ENCODE measurements at places on chromosomes 7 and 10.

DNA sequence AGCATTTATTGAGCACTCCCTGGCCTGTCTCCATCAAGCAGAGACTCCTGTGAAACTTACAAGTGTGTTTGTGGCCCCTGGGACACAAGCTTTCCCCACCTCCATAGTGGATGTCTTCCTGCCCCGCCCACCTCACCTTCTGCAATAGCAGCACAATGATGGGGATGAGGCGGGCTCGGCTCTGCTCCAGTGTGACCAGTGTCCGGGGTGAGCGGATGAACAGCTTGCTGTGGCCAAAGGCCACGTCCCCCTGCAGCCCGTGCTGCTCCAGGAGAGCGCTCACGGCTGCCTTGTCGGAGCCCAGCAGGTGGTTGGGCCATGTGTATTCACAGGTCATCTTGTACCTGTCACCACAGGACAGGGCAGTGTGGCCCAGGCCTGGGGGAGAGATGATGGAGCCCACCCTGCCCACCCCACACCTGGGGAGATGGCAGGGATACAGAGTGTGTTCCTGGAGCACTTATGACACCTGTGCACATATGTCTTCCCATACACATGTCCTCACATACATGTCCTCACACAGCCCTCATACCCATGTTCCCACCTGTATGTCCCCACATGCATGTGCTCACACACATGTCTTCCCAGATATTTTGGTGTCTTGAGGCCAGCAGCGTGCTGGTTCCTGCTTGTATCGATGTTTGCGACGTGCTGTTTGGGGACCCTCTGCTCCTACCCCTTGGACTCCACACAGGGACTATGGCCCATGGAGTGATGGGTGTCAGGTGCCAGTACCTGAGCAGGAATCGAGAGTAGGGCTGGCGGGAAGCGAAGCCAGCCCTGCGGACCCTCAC, 12.7 kb downstream of the MYO1G start:
- DNase-seq, result no peak

- DNase-seq, result no peak
Observed at GRCh38 chr7:138345567-138345966, 114.5 kb upstream of the TRIM24 start.

GRCh38 chr10:124262971-124263370, 155.8 kb downstream of the OAT start:
- DNase-seq, result no peak

- DNase-seq, result no peak
Observed at GRCh38 chr7:151570366-151570915, 50.7 kb upstream of the RHEB start.

GRCh38 chr7:27767374-27767773, 27.4 kb downstream of the TAX1BP1 start:
- DNase-seq, result no peak

GRCh38 chr7:133857376-133858119, 269.6 kb upstream of the LRGUK start:
- no peak for DNase-seq

DNA sequence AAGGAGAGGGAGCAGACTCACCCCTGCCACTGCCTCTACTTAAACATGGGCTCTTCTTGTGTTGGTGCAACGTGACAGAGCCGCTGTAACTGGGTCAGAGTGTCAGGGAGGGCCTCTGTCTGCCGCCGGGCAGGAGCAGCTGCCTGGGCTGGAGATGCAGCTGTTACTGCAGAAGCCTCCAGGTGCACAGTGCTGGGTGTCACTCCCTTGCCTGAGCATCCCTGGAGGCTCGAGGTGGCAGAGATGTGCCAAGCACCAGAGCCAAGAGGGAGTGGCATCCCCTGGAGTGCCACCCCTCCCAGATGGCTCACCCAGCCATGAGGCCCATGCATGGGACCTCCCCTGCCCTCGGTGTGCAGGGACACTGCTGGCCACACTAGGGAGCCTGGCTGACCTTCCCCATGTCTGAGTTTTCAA, 145.7 kb downstream of the PRPF18 start:
- no peak for DNase-seq

- DNase-seq, result no peak
Observed at GRCh38 chr7:7789551-7789988, 71.2 kb upstream of the RPA3 start.

DNA sequence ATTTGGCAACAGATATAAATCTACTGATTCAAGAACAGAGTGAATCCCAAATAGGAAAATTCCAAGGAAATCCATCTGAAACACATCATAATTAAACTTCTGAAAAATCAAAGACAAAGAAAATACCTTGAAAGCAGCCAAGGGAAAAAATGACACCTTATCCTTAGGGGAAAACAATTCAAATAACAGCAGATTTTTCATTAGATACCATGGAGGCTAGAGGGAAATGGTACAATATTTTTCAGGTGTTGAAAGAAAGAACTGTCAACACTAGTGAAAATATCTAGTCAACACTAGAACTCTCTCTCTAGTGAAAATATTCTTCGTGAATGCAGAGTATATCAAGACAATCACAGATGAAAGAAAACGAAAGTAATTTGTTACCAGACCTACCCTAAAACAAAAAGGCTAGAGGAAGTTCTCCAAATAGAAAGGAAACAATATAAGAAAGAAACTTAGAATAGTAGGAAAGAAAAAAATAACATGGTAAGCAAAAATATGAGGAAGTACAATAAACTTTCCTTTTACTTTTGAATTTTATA, 5.7 kb upstream of the FAM241B start:
- DNase-seq, result no peak

DNA sequence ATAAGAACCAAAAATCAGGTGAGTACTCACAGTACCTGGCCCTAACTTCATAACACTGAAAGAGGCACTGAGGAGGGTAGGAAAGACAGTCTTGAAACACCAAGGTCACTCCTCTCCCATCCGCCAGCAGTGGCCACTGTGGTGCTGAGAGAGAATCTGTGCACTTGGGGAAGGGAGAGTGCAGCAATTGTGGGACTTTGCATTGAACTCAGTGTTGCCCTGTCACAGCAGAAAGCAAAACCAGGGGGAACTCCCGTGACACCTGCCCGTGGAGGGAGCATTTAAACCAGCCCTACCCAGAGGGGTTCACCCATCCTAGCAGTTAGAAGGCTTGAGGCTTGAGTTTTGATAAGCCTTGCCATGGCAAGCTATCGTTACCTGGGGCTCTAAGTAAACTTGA, 35.2 kb upstream of the MAP3K8 start:
- no peak for DNase-seq

- DNase-seq, result no peak
Observed at GRCh38 chr7:41809116-41809515, 106.2 kb upstream of the INHBA start.

GRCh38 chr10:59891936-59892335, 14.4 kb downstream of the CCDC6 start:
- DNase-seq, result no peak

DNA sequence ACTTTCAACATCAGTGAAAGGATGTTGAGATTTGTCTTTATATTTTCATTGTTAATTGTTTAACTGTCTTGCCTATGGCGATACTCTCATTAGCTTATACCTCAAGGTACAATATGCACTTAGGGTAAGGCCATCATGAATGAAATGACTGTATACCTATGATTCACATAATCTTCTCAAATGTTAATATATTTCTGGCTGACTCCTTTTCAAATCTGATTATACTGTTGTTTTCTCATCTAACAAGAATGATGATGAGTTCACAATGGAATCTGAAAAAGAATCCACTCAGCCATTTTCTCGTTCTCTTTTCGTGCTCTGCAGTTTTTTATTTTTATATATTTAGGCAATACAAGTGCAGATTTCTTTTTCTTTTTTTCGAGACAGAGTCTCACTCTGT, 159.1 kb downstream of the ARHGAP12 start:
- DNase-seq, result no peak

DNA sequence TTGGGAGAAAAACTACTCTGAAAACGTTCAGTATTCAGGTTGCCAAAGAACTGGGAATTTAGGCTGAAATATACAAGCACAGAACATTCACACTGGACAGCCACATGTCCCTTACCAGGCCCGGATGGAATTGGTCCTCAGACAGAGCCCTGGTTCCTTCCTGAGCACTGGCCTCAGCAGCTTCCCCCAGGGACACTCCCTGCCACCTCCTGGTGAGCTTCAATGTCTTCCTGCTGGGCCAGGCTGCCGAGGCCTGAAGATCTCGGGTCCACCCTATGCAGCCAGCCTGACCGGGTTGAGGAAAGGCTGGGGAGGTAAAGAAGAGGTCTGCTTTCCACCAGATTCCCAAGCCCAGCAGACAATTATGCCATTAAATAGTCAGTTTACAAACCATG, 24.8 kb downstream of the LEP start:
- DNase-seq, result no peak

DNA sequence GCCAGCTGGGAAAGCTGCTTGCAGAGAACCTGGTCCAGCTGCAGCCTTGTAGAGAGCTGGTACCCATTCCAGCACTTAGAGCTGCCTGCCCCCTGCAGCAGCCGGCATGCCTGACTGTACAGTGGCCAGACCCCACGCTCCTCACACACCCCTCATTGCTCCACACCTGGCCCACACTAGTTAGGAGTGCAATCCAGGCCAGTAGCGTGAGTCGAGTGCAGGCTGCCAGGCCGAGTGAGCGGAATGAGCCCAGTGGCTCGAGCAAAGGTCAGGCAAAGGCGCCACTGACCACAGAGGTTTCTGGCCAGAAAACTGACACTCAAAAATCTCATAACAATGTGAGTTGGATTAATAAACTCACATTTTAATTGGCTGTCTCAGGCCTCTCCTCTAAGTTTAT, 921.7 kb upstream of the KCND2 start:
- DNase-seq, result no peak

DNA sequence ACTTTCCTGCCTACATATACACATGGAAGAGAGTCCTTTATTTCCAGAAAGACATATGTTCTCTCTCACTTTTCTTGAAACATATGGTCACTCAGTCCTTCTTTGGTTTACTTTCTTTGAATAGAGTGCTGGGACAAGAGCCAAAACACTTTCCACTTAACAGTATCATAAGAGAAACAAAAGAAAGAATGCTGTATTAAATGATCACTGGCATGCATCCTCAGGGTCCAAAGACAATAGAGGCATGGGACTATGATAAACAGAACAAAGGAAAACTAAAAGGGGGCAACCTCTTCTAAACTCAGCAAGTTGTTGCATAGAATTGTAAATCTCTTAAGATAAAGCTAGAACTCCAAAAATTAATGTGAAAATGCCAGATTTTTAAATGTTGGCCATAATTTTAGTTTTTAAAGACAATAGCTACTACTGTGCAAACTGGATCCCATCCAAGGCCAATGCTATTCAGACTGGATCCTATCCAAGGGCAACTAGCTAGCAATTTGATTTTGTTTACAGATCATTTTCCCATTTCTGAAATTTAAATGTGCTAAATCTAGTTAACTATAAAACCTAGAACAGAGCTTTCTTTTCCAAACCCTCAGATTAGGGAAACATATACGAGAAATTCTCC, 687.5 kb downstream of the SORCS3 start:
- no peak for DNase-seq

- DNase-seq, result no peak
Observed at GRCh38 chr7:157617401-157617800, 280.6 kb downstream of the DNAJB6 start.

DNA sequence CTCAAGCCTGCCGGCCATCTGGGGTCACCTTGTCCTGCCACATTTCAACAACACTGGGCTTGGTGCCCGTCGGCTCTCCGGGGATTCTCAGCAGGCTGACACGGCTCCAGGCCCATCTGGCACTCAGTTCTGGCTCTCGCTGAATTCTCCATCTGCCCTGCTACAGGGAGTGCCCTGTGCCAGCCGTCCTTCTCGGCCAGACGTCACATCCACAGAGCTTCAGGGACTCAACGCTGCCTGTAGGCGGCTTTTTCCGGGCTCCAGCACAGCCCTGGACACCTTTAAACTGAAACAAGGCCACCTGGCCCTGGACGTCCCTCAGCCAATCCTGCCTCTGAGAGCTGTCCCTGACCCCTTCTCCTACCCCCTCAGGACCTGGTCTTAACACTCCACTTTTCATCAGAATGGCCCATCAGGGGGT, 43.0 kb downstream of the TMEM130 start:
- no peak for DNase-seq

GRCh38 chr10:13559124-13559700, 27.6 kb upstream of the PRPF18 start:
- no peak for DNase-seq

- no peak for DNase-seq
Observed at GRCh38 chr10:31602541-31603234, 283.7 kb downstream of the ZEB1 start.

DNA sequence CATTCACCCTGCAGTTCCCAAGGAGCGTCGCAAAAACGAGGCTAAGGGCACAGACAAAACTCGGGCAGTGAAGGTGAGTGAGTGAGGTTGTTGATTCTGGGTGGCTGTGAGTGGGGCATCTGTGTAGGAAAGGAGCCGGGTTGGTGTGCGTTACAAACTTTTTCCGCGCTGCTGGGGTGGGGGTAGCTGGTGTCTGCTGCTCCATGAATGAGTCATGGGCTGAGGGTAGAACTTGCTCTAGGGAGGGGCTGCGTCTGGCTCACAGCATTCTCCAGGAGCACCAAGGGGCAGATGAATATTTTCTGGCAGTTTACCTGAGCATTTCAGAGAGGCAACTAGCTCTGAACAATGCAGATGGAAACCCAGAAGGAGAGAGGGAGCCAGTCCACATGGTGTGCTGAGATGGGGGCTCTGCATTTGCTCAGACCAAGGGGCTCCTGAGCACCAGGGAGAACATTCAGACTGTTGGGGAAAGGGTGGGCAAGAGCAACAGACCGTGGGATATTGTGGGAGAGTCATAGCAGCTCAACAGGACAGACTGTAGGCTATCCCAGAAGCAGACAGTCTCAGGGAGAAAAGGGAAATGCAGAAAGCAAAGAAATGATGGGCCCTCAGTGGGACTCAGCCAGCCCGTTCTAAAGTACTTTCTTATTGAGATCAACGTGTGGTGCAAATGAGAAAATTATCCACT, 18.8 kb downstream of the NOBOX start:
- DNase-seq, result no peak

DNA sequence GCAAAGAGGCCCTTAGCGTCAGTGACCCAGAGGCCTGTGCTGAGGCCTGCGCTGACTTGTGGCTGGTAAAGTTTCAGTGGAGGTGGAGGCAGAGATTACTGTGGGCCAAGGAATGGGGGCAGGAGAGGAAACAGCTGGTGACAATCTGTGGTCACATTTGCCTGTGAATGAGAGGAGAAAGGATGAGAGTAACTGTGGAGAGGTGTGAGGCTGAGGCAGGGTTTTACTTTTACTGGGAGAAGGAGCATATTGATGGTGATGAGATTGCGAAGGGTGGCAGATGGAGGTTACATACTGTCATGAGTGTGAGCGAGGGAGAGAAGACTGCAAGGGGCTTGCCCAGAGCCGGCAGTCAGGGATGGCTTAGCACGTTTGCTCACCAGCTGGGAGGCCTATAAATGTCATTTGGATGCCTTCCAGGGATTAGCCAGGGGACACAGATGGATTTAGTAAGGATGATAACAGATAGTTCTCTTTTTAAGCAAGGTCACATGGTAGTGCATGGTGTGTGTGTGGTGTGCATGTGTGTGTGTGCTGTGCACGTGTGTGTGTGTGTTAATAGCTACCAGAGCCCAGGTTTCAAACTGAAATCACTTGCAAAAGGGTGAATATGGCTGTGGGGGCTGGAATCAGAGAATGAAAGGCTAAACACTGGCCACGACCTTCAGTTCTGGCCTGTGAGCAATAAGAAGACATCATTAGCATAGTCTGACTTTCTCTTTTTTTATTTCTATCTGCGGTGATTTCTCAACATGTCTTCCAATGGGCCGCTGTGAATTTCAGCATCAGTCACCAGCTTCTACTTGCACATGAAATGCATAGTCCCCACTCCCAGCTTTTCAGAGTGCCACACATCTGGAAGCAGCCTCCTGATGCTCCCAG, 291.5 kb upstream of the ZNF32 start:
- no peak for DNase-seq

- no peak for DNase-seq
Observed at GRCh38 chr10:22934726-22935125, 6.9 kb downstream of the ARMC3 start.

- no peak for DNase-seq
Observed at GRCh38 chr7:42739638-42740037, 172.2 kb downstream of the C7orf25 start.

All from stimulated activated CD4-positive, alpha-beta T cell treated with anti-CD3 and anti-CD28 coated beads, Interleukin-1b, Interleukin-23, amount 100 ng/mL, for 1 hour (primary cell).